ENCODE measurements at places on chromosomes 4 and X.

DNA sequence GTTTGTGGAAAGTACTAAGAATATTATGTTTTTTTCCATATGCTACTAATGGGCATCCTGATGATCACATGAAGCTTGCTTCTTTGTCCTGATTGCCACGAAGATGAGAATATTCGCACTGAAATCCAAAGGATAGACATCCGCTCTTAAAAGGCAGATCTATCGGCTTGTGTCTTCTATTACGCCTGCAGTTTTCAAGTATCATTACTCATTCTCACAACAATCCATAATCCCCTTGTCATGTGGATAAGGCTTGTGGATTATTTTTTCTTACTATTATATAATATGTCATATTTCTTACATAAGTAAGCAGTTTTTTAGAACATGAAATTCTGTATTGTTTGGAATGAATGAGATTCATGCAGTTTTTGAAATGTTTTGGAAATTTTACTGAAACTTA is 62.8 kb downstream of the KCNIP4 start:
- no peak for DNase-seq

GRCh38 chrX:36562986-36563385 is 445.2 kb upstream of the FAM47C start:
- no peak for DNase-seq

DNA sequence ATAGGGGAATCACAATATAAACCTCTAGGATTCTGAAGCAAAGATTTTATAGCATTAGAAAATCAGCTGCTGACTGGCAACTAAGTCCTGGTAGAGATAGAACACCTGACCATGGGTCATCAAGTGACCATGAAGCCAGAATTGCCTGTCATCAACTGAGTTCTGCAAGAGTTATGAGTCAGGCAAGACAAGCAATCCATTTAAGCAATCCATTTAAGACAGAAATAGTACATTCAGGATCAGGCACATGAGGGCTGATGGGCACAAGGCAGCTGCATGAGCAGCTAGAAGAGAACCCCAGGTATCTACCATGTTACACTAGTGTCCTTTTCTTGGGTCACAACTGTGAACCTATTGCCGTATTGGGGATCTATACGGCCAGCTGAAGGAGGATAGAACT is 98.9 kb downstream of the SPRY1 start:
- DNase-seq, result no peak

DNA sequence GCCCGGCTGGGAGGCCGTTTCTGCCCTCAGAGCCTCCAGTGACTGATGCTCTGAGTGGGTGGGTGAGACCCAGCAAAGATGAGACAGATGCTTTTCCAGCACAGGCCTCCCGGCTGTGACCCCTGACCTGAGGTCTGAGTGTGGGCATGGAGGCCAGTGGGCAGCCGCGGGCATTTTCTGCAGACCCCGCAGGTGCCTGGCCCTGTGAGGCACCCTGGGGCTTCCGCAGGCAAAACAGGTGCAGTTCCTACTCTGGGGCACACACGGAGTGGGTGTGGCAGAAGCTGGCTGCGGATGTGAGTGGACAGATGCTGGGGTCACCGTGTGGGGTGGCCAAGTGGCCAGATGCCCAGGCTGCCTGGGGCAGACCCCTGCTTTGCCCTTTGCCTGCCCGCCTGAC is 14.8 kb downstream of the HTRA3 start:
- DNase-seq, result no peak

- DNase-seq, result no peak
These were observed 7.1 kb upstream of the AREG start for GRCh38 chr4:74437866-74438265.

DNA sequence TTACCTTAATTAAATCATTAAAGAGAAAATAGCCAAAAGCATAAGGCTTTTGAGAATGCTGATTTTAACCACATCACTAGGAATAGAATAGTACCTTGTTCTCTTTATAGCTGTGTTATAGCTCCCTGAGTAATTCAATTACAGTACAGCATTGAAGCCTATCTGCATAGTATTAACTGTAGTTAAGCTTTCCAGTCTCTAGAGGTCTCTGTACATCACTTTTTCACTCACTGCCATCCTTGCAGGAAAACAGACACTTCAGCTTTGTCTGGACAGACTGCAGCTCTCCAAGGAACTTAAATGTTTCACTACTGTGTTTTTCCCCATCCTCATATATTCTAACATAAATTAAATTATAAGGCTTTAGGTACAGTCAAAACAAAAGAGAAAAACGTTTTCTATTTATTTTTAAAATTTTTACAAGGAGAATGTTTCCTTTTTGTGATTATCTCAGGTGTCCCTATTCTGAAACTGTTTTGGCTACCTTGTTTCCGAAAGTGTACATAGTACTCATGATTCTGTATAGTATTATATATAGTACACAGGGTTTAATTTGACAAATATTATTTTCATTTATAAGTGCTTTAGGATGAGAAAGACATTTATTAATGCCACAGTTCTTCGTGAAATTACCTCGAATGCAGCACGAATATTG is 407.9 kb downstream of the PCDH18 start:
- peak; percentile 57 for DNase-seq

GRCh38 chrX:111264385-111264784 is 5.9 kb downstream of the CAPN6 start:
- no peak for DNase-seq

GRCh38 chr4:55733932-55734331 is 85.7 kb upstream of the EXOC1L start:
- DNase-seq, result no peak

DNA sequence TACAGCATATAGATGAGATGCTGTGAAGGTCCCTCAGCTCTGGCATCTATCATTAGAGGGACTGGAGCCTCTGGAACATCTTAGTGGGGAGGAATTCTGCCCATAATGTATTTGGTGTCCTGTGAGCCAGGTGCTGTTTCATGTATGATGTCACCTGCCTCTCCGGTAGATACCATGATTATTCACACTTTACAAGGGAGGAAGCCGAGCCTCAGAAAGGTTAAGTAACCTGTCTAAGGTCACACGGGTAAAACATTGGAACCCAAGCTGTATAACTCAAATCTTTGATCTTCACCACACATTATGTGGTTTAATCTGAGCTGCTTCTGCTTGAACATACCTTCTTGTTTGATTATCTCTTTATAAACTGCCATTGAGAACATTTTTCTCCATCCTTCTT is 442.8 kb downstream of the BCOR start:
- no peak for DNase-seq

DNA sequence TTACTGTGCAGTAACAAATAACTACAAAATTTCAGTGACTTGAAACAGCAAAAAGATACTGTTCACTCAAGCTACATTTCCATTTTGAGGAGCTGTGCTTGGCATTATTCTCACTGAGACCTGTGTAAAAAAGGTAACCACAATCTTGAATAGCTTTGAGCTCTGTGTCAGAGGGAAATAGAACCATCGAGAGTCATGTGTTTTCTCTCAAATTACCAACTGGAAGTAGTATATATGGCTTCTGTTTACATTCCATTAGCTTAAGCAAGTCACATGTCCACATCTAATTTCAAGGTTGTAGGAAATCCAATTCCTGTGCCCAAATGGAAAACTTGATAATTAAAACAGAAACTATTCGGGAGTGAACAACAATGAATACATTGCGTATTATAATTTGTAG is 82.9 kb upstream of the BANK1 start:
- DNase-seq, result no peak

DNA sequence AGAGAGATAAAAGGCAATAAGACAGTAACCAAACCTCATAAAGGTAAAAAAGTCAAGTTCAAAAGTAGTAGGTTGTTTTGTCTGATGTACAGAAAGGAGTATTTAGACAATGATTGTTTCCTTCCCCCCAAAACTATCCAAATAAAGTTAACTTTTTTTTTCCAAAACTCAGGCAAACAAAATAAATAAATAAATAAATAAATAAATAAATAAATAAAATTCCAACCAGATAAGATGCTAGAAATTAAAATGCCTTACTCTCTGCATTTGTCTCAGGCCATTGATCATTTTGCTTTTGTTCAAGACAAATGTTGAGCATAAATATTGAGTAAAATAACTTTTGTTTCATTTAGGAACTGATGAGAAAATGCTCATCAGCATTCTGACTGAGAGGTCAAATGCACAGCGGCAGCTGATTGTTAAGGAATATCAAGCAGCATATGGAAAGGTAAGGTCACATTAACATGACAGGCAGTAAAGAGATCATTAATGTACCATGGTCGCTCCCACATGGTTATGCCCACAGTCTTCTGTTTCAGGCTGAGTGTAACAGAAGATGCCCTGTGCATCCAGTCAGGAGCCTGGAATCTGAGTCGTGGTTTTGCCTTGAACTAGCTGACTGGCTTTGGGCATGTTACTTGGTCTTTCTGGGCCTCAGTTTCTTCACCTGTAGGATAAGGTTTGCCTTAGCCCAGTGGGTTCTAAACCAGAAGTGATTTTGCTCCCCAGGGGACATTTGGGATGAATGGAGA is 27.3 kb downstream of the ANXA3 start:
- no peak for DNase-seq

GRCh38 chr4:8605289-8605688 is 12.7 kb downstream of the CPZ start:
- no peak for DNase-seq

DNA sequence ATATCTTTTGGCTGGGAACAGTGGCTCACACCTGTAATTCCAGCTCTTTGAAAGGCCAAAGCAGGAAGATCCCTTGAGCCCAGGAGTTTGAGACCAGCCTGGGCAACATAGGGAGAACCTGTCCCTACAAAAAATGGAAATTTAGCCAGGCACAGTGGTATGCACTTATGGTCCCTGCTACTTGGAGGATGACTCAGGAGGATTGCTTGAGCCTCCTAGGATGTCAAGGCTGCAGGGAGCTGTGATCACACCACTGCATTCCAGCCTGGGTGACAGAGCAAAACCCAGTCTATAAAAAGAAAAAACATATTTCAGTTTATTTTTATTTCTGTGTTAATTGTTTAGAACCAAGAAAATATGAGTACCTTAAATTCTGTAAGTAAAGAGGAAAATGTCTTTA is 123.7 kb downstream of the CBR4 start:
- DNase-seq, result no peak

DNA sequence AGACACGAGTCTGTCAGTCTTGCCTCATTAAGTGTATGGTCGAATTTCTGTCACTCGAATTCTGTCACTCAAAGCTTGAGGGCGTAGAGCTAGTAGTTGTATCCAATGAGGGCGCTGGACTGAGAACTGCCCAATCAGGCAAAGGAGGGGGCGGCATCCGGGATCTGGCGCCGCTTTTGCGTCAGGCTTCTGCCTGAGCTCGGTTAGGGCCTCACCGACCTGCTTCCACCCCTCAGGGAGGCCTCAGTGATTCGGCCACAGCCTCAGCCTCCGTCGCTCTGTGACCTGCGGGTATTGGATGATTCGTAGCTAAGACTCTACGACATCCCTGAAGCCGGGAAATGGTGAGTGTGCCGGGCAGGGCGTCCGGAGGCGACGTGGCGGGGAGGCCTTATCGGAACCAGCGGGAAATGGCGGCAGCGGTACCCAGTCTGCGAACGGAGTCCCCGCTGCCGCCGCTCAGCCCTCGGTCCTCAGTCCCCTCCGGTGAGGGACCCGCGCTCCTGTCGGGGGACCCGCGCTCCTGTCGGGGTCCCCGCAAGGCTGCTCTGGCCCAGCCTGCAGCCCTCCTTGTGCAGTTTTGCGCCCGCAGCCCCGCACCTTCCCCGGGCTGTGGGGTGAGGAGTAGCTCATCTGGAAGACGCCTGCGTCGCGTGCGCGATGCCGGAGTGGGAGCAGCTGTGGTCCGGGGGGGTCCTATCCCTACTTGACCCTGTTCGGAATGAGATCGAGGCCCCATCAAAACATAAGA is 88.3 kb downstream of the ZNF718 start:
- peak; percentile 28 for DNase-seq

DNA sequence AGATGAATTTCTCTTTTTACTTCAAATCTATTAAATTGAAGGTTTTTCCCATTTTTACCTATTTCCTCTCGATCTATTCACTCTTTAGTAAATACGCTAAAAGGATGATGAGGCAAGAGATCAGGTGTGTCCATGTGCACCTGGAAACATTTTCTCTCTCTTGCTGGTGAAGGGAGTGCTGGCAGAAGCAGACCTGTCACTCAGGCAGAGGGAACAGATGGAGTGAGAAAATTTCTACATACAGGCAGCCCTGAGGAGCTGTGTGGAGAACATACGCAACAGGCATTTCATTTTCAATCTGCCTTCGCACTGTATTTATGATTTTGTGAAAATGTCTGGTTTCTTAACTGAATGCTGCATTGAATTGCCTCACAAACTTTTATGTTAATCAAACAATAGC is 249.5 kb downstream of the GPM6A start:
- no peak for DNase-seq

- DNase-seq, result no peak
These were observed 29.2 kb downstream of the SLAIN2 start for GRCh38 chr4:48370260-48371134.

DNA sequence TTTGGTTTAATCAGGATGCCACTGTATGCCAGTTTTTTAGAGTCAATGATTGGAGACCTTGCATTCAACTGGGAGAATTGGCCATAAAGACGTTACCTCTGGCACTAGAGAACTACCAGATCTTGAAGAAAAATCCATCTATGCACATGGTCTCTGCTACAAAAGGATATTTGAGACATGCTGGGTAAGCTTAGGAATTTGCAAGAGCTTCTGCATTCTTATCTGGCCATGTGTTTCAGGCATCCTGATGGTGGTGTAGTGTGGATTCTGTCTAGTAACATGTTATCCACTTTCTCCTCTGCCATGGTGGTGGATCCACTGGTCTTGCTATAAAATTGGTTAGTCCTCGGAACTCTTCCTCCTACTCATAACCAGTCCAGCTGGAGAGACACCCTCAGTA is 185.3 kb upstream of the WDFY3 start:
- no peak for DNase-seq

GRCh38 chr4:56212774-56213173 is 174.5 kb downstream of the AASDH start:
- DNase-seq, result no peak

Measured in astrocyte of the cerebellum (primary cell).